Suppressor macrophage treated with lipopolysaccharide for 1 hour (primary cell): ENCODE measurements at places on chromosomes 1 and 21.

- DNase-seq = no peak
Observed at GRCh38 chr21:41500931-41501381, 7.0 kb downstream of the TMPRSS2 start.

DNA sequence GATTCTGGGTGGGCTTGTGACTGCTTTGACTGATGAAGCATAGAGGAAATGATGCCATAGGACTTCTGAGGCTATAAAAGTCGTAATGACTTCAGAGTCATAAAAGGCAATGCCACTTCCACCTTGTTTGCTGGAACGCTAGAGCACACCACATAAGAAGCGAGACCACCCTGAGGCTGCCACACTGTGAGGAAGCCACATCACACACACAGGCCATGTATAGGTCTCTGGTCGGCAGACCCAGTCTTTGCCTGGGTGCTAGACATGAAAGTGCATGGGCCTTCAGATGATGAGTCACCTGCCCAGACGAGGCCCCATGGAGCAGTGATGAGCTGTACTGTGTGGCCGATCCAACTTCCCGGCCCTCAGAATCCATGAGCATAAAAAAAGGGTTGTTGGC is 14.2 kb upstream of the KANK4 start:
- no peak for DNase-seq

GRCh38 chr21:15366555-15366954 is 301.8 kb upstream of the NRIP1 start:
- DNase-seq = no peak

DNA sequence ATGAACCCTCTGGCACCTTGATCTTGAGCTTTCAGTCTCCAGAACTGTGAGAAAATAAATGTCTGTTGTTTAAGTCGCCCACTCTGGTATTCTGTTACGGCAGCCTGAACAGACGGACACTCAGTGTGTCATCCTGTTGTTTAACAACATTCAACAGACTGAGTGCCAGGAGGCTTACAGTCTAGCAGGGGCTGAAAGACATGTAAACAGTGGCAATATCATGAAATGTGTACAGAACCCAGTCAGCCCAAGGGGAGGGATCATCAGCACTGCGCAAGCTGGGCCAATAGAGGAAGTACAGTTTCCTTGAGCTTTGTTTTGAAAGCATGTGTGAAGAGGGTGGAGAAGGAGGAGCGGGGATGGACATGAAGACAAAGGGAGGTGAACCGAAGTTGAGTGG is 13.6 kb downstream of the DIP2A start:
- DNase-seq = peak; percentile 64

GRCh38 chr1:101298663-101299062 is 61.8 kb downstream of the S1PR1 start:
- DNase-seq = no peak

- DNase-seq = peak; percentile 80
Observed at GRCh38 chr1:20151906-20152598, 12.9 kb downstream of the PLA2G2F start.

GRCh38 chr1:12424793-12425192 is 193.2 kb downstream of the DHRS3 start:
- DNase-seq = no peak

- DNase-seq = no peak
Observed at GRCh38 chr1:10353282-10353681, 45.6 kb upstream of the PGD start.

DNA sequence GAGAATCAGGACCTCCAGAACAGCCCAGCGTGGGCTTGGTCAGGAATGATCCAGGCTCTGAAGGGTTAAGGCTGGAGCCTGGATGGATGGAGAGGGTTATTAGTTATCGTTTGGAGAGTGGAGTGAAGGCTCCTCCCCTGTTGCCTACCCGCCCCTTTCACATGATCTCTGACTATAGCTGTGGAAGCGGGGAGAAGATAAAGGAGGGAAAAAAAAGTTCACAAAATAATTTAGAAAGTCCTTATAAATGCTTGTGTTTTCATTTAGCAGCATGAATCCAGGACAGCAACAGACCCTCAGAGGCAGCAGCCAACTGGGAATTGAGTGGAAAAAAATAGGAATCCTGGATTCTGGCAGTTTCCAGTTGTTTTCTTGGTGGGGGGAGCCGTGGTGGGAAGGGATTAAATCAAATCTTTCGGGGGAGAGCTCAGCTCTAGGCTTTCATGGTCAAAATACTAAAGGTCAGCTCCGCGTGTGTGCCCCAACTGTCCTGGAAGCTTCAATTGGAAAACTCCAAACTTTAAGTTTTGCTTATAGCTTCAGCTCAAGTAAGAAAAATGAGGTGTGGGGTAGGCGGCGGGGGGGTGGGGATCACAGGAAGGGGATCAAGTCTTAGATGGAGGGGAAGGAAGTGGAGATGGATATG is 595 bp upstream of the DDR2 start:
- no peak for DNase-seq

DNA sequence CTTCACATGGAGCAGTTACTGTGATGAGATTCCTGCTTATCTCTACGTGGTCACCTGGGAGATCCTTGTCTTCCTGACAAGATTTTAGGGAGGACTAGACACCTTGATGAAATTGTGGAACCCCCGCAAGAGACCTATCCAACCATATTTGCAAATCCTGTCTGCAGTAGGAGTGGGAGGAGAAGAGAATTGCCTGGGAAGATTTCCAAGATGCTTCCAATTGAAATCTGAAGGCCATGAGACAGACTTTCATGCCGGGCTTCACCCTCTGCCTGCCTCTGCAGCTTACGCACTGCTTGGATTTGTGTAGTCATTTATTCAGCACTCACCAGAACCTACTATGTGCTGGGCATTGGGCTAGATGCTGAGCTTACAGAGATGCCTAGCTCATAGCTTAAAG is 106.6 kb downstream of the OMA1 start:
- no peak for DNase-seq

GRCh38 chr21:33981391-33982101 is 65.9 kb upstream of the ATP5PO start:
- DNase-seq = no peak

DNA sequence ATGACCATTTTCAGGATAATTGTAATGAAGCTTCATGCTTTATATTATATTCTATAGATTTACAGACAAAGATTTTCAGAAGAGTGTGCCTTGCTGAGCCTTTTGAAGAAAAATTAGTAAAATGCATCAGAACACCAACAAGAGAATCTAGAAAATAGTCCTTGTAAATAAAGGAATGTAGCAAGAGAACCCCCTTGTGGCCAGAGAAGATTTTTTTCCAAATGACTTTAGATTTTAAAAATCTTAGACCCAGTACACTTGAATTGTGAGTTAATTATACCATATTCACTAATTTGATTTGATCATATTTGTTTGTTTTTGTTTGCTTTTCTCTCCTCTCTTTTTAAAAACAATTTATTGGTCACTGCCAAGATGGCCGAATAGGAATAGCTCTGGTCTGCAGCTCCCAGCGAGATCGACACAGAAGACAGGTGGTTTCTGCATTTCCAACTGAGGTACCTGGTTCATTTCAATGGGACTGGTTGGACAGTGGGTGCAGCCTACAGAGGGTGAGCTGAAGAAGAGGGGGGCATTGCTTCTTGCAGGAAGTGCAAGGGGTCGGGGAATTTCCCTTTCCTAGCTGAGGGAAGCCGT is 12.8 kb upstream of the IFI44L start:
- DNase-seq = peak; percentile 32

GRCh38 chr1:118004312-118004711 is 74.8 kb downstream of the WDR3 start:
- DNase-seq = no peak

DNA sequence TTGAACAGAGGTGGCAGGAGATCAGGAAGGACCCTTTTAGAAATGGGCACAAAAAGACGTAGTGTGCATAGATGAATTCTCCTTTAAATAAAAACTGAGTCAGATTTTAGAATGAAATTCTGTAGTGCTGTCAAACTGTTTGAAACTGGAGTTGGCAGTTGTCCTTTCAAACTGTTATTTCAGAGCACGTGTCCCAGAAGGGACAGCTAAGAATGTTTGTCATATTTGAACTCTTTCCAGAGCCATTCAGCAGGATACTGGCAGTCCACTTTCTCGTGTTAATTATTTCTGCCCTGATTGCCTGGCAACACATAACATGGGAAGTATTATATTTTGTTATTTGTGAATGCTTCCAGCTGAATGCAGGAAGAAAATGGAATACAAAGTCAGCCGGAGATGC is 212.3 kb upstream of the DPYD start:
- DNase-seq = no peak

DNA sequence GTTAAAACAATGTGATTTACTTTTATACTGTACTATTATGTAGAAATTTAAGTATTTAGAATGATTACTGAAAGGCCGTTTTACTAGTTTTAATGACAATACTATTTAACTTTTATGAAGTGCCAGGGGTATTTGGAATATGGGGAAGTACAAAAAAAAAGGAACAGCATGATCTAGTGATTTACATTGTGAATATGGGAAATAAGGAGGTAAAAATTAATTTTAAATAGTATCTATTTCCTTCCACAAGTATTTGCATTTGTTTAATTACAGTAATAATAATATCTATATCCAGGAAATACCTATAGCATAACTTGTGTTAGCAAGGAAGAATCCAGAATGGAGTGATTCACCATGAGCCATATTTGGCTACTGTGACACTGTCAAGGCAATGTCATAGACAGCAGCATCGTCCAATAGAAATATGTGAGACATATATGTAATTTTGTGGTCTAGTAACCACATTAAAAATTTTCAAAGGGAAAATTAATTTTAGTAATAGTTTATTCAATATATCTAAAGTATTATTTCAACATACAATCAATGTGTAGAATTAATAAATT is 22.0 kb downstream of the CNST start:
- peak; percentile 77 for DNase-seq

GRCh38 chr1:16618719-16619118 is 5.4 kb upstream of the NBPF1 start:
- no peak for DNase-seq

DNA sequence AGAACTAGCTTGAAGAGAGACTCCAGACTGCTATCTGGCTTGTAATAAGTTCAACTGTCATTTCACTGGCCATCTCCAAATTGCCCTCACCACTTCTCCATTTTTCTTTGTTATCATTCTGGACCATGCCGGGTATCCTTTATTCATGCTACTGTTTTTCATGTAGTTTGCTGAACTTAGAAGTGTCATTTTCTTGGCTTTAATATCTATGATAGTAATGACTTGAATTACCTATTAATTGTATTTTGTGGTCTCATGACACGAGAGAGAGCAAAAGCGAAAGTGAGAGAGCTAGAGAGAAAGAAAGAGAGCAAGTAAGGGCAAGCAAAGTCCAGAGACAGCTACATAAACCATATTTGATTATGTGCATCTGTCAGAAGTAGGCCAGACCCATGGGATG is 184.9 kb upstream of the ATP1B1 start:
- no peak for DNase-seq

DNA sequence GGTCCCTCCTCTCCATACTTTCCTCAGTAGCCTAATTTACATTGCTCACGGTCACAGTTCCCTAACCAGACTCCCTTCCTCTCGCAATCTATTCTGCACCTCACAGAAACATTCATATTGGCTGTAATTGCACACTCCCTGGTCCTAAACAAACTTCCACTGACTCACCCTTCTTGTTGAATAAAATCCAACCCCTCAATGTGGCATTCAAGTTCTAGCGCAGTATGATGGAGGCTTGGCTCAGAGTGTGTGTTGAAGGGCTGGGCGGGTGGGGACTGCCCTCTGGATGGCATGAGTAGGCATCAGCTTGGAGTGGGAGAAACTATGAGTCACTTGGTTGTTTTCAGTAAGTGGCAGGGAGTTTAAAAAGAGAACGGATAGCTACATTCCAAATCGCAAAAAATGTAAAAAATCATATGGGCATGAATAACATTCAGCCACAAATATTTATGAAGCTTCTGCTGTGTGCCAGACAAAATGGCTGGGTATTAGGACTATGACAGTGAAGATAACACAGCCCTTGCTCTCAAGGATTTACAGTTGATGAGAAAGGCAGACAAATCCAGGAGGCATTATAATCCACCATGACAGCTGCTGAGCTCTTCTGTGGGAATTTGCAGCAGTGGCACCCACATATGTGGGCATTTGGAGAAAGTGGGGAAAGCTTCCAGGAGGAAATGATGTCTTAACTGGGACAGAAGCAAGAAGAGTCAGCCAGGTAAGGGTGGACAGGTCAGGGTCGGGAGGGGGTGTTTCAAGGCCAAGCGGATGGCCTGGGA is 42.2 kb upstream of the LYST start:
- peak; percentile 92 for DNase-seq

DNA sequence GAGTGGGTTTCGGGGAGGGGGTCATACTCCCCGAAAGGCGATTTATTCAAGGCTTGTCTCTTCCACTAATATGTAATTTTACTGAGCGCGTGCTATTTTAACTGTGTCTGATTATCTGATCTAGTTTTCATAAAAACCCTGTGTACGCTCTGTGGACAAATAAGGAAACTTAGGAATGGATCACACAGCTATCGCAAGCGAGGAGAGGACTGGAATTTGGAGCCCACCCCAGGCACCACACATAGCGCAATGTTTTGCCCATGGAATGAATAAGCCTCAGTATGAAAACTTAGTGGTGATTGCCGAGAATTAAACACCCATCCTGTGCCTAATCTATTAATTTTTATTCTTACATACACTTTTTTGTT is 9.8 kb upstream of the RAB42 start:
- peak; percentile 25 for DNase-seq

DNA sequence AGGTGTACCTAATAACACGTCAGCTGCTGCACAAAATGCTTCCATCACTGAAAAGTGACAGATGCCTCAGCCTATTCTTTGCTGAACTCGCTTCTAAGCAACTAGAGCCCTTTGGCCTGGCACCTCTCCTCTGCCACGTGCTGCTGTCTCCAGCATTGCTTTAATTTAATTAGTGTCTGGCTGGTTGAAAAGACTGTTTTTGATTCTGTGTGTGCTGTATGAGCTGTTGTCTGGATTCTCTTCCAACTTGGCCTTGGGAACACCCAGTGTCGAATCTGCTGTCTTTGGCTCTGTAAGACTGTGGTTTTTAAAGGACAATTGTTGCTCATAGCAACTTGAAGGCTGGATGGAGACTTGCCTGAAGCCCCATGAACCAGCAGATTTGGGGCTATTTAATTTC is 109.5 kb downstream of the PSMG1 start:
- DNase-seq = no peak

DNA sequence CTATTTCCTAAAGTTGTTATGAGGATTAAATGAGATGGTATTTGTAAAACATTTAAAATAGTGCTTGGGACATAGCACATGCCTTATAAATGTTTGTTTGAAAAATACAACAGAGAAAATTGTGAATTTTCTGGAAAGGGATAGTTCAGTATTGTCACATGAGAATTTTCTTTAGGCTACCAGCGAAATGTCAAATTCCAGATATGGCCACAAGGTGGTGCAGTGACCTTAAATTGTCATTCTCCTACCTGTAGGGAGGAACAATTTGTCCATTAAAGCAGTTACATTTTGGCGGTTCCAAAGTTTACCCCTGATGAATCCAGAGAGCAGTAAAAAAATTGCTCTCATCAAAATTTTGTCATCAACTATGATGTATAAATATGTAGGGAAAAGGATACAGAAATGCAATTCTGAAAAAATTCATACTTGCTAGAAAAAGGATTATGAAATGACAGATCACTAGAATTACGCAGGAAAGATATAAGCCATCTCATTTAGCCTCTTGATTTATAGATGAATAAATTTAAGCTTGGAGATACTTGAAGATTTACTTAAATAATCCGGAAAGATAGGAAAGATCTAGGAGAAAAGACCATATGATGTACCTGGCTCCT is 50.2 kb upstream of the TSHB start:
- peak; percentile 73 for DNase-seq
